Testis (tissue), 5 donors: ENCODE measurements at places on chromosomes 1 and 21. TPM values are rescaled to one million over a fixed set of nuclear protein-coding genes. Genes with fewer than 3 reads are reported as not detected.

DNA sequence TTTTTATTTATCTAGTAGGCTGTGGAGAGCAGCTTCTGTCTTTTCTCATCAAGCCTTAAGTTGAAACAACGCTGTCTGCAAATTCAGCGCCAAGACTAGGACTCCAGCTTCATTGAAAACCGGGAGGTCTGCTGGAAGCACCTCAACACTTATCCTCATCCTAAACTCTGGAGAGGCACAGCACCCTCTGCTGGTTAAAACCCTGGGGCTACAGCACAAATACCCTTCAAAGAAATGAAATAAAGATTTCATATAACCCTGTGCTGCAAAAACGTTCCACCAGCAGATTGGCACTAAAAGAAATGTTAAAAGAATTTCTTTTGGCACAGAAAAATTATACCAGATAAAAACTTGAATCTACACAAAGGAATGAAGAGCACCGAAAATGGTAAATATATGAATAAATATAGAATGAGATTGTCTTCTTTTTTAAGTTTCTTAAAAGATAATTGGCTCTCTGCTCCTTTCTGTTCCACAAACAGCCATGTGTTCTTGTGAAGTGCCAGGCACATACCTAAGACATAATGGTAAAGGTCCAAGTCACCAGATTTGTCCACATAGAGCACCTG is 227.7 kb upstream of the SAMSN1 start:
- H3K4me3 ChIP-seq, result no peak overlapping the region
- no peaks in the 10 kb centered on the region for H3K4me1 ChIP-seq
- H3K36me3 ChIP-seq, result no peaks in the 10 kb centered on the region
- H3K27ac ChIP-seq, result no peak overlapping the region
- no peaks in the 10 kb centered on the region for H3K27me3 ChIP-seq

DNA sequence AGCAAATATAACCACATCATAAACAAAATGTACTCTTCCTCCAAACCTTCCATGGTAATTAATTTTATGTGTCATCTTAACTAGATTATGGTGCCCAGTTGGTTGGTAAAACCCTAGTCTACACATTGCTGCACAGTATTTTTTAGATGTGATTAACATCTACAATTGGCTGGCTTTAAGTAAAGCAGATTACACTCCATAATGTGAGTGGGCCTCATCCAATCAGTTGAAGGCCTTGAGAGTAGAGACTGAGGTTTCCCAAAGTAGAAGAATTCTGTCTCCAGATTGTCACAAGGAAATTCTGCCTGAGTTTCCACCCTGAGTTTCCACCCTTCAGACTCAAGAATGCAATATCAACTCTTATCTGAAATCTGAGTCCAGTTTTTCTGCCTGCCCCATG is 128.4 kb upstream of the USP25 start:
- H3K27me3 ChIP-seq, result no peaks in the 10 kb centered on the region
- no peaks in the 10 kb centered on the region for H3K36me3 ChIP-seq
- H3K27ac ChIP-seq, result no peak overlapping the region
- no peaks in the 10 kb centered on the region for H3K4me1 ChIP-seq
- DNase-seq, result no peak

DNA sequence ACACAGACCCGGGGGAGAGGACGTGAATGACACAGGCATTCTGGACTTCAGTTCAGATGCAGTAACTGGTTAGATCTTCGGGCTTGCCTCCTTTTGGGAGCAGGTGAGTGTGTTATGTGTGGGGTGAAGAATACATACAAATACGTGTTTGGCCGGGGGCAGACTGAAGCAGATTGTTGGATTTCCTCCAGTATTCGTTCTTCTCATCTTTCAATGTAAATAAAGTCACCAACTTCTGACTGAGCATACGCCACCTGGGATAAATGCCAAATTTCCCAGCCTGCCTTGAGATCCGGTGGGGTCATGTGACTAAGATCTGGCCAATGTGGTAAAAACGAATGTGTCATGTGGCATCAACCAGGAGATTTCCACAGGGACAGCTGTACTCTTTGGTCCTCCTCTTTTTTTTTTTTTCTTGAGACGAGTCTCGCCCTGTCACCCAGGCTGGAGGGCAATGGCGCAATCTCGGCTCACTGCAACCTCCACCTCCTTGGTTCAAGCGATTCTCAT is 189.8 kb downstream of the RGS7 start:
- DNase-seq, result no peak
- H3K4me3 ChIP-seq, result no peak overlapping the region
- no peaks in the 10 kb centered on the region for H3K36me3 ChIP-seq
- no peak overlapping the region for H3K27ac ChIP-seq
- H3K4me1 ChIP-seq, result no peaks in the 10 kb centered on the region

GRCh38 chr1:26287811-26288210 is 7.9 kb downstream of the SH3BGRL3 start:
- H3K27me3 ChIP-seq, result no peaks in the 10 kb centered on the region
- H3K4me1 ChIP-seq, result peaks cover 6% of the 10 kb centered on the region
- no peaks in the 10 kb centered on the region for H3K36me3 ChIP-seq
- DNase-seq, result no peak
- no peak overlapping the region for H3K4me3 ChIP-seq
- no peak overlapping the region for H3K27ac ChIP-seq

Gene SEMA6C
- 134 TPM for total RNA-seq

Gene ELAPOR1
- 31.2 TPM for total RNA-seq
